ENCODE measurements at places on chromosomes 16 and 17.
A peak's percentile ranks its signal among the peaks of the same experiment; 100 is the strongest.

- DNase-seq = no peak
Observed at GRCh38 chr17:73365301-73365874, 53.6 kb upstream of the CDC42EP4 start.

- DNase-seq = no peak
Observed at GRCh38 chr17:16906680-16907079, 65.2 kb downstream of the TNFRSF13B start.

- no peak for DNase-seq
Observed at GRCh38 chr17:73481676-73482075, 162.6 kb downstream of the SDK2 start.

DNA sequence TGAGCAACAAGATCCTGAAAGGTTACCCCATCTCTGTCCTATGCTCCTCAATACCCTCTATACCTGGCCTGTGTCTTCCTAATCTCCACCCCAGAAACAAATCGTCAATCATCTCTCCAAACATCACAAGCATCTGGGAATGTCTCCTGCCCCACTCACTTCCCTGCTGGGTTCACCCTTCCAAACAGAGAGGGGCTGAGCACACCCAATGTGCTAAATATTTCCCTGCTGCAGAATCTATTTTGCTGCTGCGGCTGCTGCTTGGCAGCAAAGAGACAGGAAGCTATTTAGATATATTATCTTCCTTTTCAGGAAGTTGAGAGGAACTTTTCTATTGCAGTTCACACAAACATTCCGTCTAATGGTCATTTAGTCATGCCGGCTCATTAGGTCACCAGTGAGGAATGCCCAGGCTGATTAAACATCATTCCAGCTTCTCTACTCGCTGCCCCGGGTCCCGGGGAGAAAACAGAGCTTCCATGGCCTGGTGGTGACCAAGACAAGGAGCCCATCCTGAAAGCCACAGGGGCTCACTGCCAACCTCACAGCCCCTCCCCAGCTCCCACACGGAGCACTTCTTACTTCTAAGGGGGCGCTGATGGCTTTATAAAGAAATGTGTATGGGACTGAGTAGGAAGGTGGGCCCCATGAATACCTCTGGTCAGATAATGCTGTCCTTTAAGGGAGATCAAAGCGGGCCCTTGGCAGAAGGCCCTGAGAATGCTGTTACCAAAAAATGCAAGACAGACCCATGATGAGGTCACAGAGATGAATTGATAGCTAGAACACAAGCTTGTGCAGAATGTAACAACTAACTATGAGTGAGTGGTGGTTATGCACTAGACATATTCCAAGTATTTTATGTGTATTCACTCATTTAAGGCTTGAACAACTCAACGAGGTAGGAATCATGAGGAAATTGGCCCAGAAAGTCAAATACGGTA lies 218.3 kb downstream of the SOX9 start:
- no peak for DNase-seq

DNA sequence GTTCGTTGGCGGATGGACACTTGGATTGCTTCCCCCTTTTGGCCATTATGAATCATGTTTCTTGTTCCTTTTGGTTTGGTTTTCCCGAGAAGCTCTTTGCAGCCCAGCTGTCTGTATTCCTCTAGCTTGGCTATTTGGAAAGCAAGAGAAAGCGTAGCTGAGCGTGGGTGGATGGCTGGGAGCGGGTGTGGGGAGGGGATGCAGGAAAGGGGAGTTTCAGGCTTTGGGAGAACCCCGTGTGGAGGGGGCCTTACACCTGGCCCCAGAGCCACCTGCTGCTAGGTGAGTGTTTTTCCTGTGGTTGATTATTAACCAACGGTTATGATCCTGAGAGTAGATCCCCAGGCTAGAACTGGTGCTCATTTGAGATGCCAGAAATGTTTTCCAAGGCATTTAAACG lies 103.7 kb downstream of the RAP1GAP2 start:
- no peak for DNase-seq

DNA sequence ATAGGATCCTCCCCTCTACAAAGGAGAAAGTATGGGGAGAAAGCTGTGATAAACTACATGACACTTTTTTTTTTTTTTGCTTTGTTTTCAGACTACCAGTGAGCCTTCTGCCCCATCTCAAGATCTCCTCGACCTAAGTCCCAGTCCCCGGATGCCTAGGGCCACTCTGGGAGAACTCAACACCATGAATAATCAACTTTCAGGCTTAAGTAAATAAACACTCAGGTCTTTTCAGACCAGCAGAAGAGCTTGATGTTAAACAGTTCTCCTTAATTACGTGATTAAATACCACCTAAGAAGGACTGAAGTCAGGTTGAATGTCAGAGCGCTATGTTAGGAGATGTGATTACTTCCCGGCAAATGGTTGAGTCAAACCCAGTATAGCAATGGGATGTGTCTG lies 31.4 kb downstream of the COX11 start:
- no peak for DNase-seq

DNA sequence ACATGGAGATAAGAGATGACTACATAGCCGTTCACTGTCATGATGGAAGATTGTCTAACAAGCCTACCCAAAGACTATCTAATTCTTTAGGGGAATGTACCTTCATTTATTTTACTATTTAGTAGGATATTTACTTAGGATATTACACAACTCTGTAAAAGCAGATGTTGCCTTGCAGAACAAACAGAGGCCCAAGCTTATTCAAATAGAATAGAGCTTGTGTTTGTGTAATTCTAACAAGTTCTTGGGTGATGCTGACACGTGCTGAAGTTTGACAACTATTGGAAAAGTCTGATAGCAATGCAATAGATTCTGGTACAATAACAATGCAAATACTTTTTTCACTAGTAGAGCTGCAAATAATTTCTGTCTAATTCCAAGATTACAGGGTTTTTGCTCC lies 447.6 kb downstream of the TOX3 start:
- DNase-seq = no peak

- DNase-seq = no peak
Observed at GRCh38 chr16:15899538-15900100, 11.2 kb upstream of the CEP20 start.

DNA sequence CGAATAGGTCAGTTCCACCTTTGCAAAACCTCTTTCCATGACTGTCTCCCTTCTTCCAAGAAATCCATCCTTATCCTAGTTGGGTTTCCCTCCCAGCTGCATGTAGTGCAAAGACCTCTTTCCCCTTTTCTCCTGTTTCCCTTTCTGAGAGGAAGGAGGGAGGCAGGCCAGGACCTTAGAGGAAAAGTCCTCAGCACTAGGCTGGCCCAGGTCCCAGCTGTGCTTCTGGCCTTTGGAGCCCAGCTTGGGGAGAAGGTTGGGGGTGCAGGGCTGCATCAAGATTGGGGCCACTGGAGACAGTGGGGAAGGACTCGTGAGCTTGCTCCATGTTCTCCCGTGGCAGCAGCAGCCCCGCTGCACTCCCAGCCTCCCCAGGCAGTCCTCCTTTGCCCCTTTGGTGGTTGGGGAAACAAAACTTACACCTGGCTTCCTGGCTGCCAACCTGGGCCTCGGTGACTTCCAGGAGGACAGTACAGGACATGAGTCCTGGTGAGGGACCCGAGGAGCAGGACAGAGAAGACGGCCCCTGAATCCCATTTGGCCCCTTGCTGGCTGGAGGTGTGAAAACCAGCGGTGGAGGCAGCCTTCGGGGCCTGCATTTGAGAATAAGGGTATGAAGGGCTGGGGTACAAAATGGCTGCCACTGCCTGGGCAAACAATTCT lies 481 bp downstream of the HEXIM2 start:
- DNase-seq = no peak

DNA sequence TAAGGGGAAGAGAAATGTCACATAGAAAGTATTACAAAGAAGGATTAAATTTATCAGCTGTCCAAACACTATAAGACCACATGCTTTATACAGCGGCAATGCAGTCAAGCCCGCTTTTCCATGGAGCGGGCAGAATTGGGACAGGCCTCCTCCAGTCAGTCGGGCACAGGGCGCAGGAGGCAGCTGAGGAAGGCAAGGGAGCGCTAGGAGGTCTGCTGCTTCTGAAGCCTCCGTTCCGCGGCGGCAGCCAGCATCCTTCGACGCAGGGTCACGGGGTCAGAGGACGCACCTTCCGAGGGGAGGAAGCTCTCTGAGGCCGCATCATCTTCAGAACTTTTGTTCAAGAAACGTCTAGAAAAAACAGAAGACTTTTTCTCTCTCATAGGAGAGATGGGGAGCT lies 62.6 kb downstream of the AMFR start:
- no peak for DNase-seq

- no peak for DNase-seq
Observed at GRCh38 chr16:71671165-71671564, 45.2 kb downstream of the MARVELD3 start.

DNA sequence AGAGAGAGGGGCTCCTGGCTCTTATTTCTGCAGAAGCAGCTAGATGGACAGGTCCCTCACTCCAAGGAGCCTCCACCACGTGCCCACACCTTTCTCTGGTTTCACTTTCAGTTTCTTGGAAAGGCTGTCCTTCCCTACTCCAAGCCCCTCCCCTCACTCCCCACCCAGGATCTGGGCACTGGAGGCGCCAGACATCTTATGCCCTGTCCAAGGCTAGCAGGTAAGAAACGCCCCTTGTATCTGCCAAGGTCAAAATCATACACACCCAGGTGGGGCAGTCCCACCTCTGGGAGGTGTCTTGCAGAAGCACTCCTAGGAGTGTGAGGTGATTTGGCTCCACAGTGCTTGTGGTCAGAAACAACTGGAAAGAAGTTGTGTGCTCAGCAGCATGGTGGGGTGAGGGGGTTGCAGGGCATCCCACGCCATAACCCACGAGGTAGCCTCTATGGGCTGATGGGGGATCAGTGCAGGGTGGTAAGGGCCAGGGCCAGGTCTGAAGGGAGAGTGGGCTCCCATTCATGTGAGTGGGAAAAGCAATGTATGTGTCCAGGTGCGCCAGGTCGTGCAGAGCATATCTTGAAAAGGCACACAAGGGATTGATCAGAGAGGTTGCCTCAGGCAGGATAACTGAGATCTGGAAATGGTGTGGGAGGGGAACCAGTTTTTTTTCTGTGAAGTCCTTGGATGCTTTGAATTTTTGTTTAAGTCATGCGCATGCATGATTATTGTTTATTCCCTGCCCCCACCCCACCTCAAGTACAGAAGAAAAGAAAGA lies 31.8 kb upstream of the PRM1 start:
- DNase-seq = no peak

DNA sequence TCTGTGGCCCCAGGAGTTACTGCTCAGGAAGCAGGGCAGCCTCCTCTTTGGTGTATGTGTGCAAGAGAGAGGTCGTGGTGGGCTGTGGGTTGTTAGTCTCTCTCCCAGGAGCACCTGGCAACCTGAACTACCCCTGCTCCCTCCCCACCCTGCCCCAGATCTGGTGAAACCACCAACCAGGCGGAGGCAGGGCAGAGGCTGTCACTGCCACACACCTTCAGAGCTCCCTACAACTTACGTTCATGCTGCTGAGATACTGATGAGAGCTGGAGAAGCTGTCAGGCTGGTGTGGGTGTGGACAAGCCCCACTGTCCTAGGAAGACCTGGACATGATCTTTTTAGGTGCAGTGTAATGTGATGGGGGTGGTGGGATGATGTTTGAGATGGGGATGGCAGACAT lies 24.3 kb downstream of the GOSR2 start:
- no peak for DNase-seq

DNA sequence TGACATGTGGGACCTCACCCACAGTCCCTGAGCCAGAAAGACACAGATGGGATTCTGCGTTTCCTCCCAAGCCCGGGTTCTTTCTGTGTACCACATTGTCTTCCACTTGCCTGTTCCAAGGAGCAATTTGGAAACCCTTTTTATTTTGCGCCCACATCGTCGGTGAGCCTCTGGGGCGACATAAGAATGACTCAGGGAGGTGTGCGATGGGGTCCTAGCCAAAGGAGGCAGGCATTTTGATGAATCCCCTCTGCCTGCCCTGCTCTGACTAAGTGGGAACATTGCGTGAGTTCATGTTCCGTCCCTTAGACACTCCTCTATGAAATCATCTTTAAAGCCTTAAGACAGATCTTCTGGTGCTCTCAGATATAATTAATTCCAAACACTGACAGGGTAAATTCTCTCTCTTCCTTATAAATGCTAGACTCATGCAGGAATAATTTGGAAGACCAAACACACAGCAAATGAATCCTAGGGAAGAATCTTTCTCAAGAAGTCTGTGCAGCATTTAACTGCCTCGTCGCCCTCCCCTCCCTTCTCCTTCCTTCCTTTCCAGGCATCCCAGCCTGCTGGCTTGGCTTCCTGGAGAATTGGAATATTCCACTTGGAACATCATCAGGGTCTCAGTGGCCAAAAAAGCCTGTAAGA lies 52.7 kb upstream of the FOXF1 start:
- peak; percentile 40 for DNase-seq

- DNase-seq = no peak
Observed at GRCh38 chr17:5416901-5417300, 2.6 kb downstream of the NUP88 start.

DNA sequence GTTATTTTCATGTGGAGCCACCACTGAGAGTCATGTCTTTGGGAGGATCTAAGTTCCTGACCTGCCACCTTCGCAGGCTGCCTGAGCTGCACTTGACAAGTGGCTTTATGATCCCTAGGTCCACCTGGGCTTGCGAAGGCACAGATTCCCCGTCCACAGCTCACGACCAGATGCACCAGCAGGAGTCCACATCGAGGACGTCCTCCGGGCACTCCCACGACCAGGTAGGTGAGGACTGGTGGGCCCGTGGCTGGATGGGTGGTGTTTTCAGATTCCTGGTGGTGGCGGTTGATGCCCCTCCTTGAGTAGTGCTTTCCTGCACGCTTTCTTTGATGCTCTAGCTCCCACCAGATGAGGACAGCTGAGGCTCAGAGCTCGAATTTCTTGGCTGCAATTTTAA lies 14.8 kb downstream of the FAM234A start:
- DNase-seq = no peak

DNA sequence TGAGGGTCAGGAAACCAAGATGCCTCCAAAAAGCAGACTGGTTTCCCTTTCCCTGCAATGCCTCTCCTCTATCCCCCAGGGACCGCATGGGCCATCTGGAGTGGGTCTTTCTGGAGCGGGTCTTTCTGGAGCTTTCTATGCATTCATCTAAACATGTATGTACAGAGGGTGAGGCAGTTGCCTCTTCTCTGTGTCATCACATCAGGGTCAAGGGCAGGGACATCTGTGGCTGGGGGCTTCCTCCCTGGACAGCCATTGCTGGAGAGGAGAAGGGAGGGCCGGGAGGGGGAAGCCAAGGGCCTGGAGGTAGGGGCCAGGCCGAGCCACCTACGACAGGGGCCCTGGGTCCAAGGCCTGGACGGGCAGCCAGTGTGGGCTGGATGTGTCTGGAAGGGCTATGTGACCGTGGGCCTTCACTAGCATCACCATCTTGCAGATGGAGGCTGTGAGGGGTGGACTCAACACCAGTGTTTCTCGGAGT lies 840 bp downstream of the ADCY7 start:
- no peak for DNase-seq

- no peak for DNase-seq
Observed at GRCh38 chr17:66915204-66915611, 49.3 kb upstream of the CACNG4 start.

DNA sequence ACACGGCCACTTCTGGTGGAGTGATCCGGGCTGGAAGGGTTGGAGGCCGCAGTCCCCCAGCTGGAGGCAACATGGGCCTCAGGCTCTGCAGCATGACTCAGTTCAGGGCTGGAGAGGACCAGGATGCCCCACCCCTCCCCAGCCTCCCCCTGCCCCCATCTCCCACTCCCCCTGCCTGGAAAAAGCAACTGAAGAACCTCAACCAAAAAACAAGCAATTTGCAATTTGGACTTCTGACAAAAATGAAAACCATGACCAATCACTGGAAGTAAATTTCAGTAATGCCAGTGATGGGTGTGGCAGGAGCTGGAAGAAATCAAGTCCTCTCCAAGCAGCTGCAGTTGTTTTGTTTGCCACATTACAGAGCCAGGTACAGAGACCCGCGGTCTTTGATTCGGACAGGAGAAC lies 6.6 kb upstream of the MIF4GD start:
- no peak for DNase-seq
